Psoas muscle (tissue), 8 donors: ENCODE measurements at places on chromosomes 11 and 22. TPM values are rescaled to one million over a fixed set of nuclear protein-coding genes. Genes with fewer than 3 reads are reported as not detected.
A peak's percentile ranks its signal among the peaks of the same experiment; 100 is the strongest.

Gene SYCE3
- not detected for total RNA-seq

Gene GAL3ST1
- 1.2 TPM for total RNA-seq

Gene OR51I1
- total RNA-seq: not detected

Gene MUC5B
- total RNA-seq: not detected

Gene FAM111B
- total RNA-seq: 0.09 TPM

Gene DEFB131B
- total RNA-seq: not detected

Gene FADS1
- total RNA-seq: 24.0 TPM

Gene NXPE1
- not detected for total RNA-seq

Gene CD3G
- 0.71 TPM for total RNA-seq

Gene KIRREL3
- not detected for total RNA-seq

GRCh38 chr11:35582033-35582432 is 36.2 kb upstream of the FJX1 start:
- no peaks in the 10 kb centered on the region for H3K36me3 ChIP-seq
- no peak overlapping the region for H3K27ac ChIP-seq
- no peak for DNase-seq
- H3K4me1 ChIP-seq: no peaks in the 10 kb centered on the region

- H3K4me1 ChIP-seq: no peaks in the 10 kb centered on the region
- H3K36me3 ChIP-seq: no peaks in the 10 kb centered on the region
- peaks cover 2% of the 10 kb centered on the region for H3K27me3 ChIP-seq
- no peak overlapping the region for H3K4me3 ChIP-seq
- DNase-seq: no peak
- H3K27ac ChIP-seq: no peak overlapping the region
These were observed 583.7 kb downstream of the BRD1 start for GRCh38 chr22:49243965-49244364.

GRCh38 chr11:128825050-128825784 is 41.9 kb downstream of the KCNJ1 start:
- no peaks in the 10 kb centered on the region for H3K4me1 ChIP-seq
- no peaks in the 10 kb centered on the region for H3K27me3 ChIP-seq
- DNase-seq: no peak
- H3K4me3 ChIP-seq: no peak overlapping the region
- H3K27ac ChIP-seq: no peak overlapping the region
- H3K36me3 ChIP-seq: no peaks in the 10 kb centered on the region

DNA sequence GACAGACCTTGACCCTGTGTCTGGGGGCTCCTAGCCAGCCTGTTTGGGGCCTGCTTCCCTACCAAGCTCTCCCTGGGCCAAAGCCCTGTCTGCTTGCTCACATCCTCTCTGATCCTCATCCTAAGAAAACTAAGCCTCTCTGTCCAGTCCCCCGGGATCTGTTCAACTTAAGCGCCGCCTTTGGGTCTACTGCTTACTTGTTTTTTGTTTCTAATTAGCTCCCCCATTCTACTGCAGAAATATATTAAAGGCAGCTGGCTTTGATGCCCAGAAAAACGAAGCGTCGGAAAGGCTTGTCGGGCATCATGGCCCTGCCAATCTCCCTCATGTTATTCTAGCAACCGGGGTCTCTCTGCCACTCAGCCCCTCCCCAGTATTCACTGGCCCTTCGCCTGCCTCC is 3.4 kb downstream of the DSCAML1 start:
- no peak for DNase-seq
- H3K4me3 ChIP-seq: no peak overlapping the region
- H3K4me1 ChIP-seq: peaks cover 6% of the 10 kb centered on the region
- no peaks in the 10 kb centered on the region for H3K36me3 ChIP-seq

- H3K27me3 ChIP-seq: no peaks in the 10 kb centered on the region
- no peak overlapping the region for H3K4me3 ChIP-seq
- peak overlapping the region; percentile 91 for H3K27ac ChIP-seq
These were observed 36.9 kb downstream of the PPP2R1B start for GRCh38 chr11:111729071-111729830.

- DNase-seq: peak; percentile 53
- no peak overlapping the region for H3K27ac ChIP-seq
- H3K36me3 ChIP-seq: no peaks in the 10 kb centered on the region
- H3K4me3 ChIP-seq: no peak overlapping the region
These were observed 55.0 kb upstream of the EMID1 start for GRCh38 chr22:29150701-29151100.

GRCh38 chr11:34783816-34784317 is 132.3 kb downstream of the APIP start:
- no peak overlapping the region for H3K27ac ChIP-seq
- H3K4me1 ChIP-seq: no peaks in the 10 kb centered on the region
- H3K4me3 ChIP-seq: no peak overlapping the region
- no peaks in the 10 kb centered on the region for H3K27me3 ChIP-seq

DNA sequence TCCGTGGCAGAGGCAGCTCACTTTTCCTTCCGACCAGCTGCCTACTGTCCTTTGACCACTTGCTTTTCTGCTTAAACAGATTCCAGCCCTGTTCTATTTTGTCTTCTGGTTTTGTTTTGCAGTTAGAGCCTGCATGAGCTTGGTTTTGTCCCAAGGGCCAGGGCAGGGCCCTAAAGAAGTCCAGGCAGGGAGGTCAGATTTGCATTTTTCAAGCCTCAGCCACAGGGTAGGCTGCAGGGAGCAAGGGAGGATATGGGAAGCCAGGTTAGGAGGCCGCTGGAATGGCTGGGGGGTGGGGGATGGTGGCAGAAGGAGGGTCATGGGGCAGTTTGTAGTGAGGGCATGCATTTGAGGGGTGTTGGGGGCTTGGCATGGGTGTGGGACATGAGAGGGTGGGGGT is 23.1 kb downstream of the FADD start:
- H3K36me3 ChIP-seq: no peaks in the 10 kb centered on the region
- H3K27ac ChIP-seq: no peak overlapping the region

DNA sequence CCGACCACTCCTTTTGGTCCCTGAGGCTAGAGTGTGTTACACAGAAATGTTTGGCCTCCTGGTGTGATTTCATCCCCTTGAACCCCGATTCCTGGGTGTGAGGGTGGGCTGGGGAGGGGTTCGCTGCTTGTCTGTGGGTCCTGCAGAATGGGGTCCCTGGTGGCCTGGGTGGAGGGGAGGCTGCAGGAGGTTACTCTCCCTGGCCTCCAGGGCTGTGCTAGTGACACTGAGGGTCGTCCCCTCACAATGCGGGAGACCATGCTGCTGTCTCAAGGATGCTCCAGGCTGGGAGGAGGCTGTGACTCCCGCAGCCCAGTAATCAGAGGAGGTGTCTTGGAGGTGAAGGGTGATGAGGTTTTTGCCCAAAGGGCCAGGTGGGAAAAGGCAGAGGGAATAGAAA is 17.0 kb upstream of the OMP start:
- H3K36me3 ChIP-seq: no peaks in the 10 kb centered on the region
- DNase-seq: peak; percentile 26
- peaks cover 3% of the 10 kb centered on the region for H3K4me1 ChIP-seq
- no peak overlapping the region for H3K4me3 ChIP-seq
- no peaks in the 10 kb centered on the region for H3K27me3 ChIP-seq
- H3K27ac ChIP-seq: no peak overlapping the region

DNA sequence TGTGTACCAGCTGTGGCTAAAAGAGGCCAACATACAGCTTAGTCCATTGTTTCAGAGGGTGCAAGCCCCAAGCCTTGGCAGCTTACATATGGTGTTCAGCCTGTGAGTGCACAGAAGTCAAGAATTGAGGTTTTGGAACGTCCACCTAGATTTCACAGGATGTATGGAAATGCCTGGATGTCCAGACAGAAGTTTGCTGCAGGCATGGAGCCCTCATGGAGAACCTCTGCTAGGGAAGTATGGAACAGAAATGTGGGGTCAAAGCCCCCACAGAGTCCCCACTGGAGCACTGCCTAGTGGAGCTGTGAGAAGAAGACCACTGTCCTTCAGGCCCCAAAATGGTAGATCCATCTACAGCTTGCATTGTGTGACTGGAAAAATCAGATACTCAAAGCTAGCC is 42.2 kb upstream of the PTH start:
- DNase-seq: no peak
- H3K4me3 ChIP-seq: no peak overlapping the region
- no peaks in the 10 kb centered on the region for H3K27me3 ChIP-seq
- no peaks in the 10 kb centered on the region for H3K4me1 ChIP-seq

DNA sequence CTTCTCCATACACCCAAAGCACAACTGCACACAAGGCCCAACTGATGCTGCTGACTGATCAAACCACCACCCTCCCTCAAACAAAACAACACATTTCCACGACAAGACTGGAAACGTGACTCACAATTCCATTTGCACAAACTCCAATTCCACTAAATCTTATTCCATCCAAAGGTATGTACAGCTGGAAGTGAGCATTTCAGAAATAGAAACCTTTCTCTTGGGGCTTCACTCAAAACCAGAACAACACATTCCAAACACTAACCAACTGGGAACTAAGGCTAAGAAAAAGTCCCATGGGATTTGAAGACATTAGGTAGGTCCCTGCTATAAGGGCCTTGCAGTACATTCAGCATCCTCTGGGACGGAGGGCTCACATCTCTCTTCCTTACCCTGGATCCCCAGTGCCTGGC is 19.6 kb downstream of the MORC2 start:
- H3K27ac ChIP-seq: no peak overlapping the region
- H3K4me1 ChIP-seq: peaks cover 8% of the 10 kb centered on the region
- no peak overlapping the region for H3K4me3 ChIP-seq
- H3K36me3 ChIP-seq: peaks cover 9% of the 10 kb centered on the region

- peak overlapping the region; percentile 2 for H3K4me3 ChIP-seq
- H3K4me1 ChIP-seq: no peaks in the 10 kb centered on the region
- H3K36me3 ChIP-seq: no peaks in the 10 kb centered on the region
These were observed 624 bp upstream of the B4GALNT4 start for GRCh38 chr11:368414-369335.

DNA sequence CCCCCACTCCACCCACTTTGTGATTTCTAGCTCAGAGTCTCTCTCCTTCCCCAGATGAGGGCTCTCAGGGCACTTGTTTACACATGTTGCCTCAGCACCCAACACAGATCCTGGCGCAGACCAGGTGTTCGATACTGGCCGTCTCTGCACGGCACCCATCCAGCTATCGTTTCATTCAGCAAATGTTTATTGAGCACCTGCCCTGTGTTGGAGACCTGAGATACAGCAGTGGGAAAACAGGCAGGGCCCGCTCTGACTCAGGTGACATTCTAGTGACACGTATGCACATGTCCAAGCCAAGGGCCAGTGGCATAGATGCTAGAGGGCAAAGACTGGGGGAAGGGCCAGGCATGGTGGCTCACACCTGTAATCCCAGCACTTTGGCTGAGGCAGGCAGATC is 71.9 kb downstream of the NFAM1 start:
- H3K36me3 ChIP-seq: no peaks in the 10 kb centered on the region
- no peak overlapping the region for H3K27ac ChIP-seq

DNA sequence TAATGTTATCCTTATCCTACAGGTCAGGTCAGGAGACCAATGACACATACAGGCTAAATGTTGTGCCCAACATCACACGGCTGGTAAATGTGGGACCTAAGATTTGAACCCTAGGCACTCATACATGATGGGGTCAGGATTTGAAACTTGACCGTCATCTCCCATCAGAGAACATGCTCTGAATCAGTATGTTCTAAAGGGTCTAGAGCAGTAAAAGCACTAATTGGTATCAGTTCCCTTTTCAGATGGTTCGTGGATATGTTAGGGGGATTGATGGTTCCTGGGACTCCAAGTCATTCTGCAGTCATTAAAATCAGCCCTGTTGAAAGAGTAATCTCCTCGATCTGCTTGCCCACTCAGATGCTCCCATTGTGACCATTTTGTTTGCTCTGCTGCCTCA is 65.5 kb downstream of the BMAL1 start:
- DNase-seq: no peak
- peaks cover 17% of the 10 kb centered on the region for H3K4me1 ChIP-seq
- no peak overlapping the region for H3K4me3 ChIP-seq
- no peak overlapping the region for H3K27ac ChIP-seq
- no peaks in the 10 kb centered on the region for H3K36me3 ChIP-seq

DNA sequence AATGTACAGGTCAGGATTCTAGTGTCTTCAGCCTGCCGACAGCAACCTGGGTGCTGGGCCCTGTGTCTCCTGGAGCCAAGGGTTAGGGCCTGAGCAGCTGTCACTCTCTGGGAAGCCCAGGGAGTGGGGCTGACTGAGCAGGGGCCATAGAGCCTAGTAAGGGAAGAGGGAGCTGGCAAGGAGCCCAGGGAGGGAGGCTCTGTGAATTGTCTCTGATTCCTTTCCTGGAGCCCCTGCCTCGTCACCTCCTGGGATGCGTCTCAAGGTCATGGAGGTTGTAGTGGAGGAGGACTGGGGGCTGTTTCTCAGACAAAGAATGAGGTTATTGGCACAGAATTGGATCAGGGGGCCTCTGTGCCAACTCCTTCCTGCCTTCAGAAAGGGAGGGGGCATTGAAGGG is 11.8 kb downstream of the SOX10 start:
- DNase-seq: no peak
- H3K27ac ChIP-seq: no peak overlapping the region
- peaks cover 19% of the 10 kb centered on the region for H3K36me3 ChIP-seq
- no peaks in the 10 kb centered on the region for H3K4me1 ChIP-seq
- H3K4me3 ChIP-seq: no peak overlapping the region

DNA sequence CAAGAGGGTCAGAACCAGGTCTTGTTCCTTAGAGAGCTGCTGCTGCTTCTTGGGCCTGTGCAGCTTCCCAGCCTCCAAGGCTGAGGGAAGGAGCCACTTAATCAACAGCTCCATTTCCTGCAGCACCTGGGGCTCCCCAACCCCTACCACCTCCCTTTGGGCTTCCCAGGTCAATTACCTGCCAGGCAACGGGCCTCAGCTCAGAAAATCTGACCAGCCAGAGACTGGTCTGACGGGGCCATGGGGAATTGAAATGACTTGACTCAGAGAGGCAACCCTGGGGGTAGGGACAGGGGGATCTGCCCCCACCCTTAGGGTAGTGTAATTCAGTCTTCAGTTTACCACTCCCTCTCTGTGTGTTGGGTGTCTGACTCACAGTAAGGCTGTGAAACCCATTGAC is 4.7 kb upstream of the MAJIN start:
- no peak overlapping the region for H3K27ac ChIP-seq
- no peaks in the 10 kb centered on the region for H3K36me3 ChIP-seq
- H3K4me3 ChIP-seq: no peak overlapping the region
- H3K4me1 ChIP-seq: peaks cover 8% of the 10 kb centered on the region

DNA sequence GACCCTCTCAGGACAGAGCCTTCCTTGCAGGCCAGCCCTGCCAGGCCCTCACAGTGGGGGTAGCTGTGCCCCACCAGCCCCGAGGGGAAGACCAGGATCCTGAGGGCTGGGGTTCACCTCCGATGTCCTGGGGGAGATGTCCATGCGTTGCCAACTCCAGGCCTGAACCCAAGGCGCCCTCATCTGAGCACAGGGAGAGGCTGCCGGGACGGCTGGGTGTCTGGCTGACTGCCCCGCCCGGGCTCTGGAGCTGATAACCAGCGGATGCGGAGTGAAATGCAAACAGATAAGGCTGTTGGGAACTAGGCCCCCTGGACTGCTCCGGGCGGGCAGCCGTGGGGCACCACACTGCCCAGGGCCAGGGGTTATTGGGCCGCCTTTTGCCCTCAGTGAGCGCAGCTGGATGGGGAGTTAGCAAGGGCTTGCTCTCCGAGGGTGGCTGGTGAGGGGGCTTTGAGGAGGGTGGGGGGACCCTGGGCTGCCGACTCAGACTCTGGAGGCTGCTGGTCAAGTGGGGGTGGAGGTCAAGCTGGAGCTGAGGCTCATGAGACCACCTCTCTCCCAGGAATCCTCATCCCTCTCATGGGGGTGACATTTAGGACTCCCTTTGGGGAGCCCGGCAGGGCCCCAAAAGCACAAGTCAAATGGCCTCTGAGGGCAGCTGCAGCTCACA is 5.6 kb upstream of the MUC6 start:
- peak; percentile 10 for DNase-seq
- H3K27ac ChIP-seq: no peak overlapping the region
- no peaks in the 10 kb centered on the region for H3K4me1 ChIP-seq
- peaks cover 2% of the 10 kb centered on the region for H3K27me3 ChIP-seq
- no peaks in the 10 kb centered on the region for H3K36me3 ChIP-seq
